Ovary (tissue), 10 donors: ENCODE measurements at places on chromosomes 2 and 18. TPM values are rescaled to one million over a fixed set of nuclear protein-coding genes. Genes with fewer than 3 reads are reported as not detected.

Gene EGR4
- not detected for total RNA-seq

Gene ZSCAN30
- 12.2 TPM for total RNA-seq

Gene IL1RL2
- total RNA-seq, result 1.3 TPM

Gene MYO7B
- total RNA-seq, result 0.23 TPM

Gene NTSR2
- total RNA-seq, result not detected

Gene SCN3A
- total RNA-seq, result 0.20 TPM

Gene SKA1
- 0.11 TPM for total RNA-seq

Gene ADCY3
- total RNA-seq, result 27.1 TPM

Gene WDR7
- 22.0 TPM for total RNA-seq

DNA sequence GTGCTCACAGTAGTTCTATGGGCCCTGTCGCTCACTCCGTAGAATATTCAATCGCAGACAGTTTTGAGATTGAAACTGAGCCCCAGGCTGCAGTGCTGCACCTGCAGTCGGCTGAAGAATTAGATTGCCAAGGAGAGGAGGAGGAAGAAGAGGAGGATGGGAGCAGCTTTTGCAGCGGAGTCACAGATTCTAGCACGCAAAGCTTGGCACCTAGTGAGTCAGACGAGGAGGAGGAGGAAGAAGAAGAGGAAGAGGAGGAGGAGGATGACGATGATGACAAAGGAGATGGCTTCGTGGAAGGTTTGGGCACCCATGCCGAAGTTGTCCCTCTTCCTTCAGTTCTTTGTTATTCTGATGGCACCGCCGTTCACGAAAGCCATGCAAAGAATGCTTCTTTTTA lies 115.2 kb downstream of the GALNT3 start:
- H3K4me1 ChIP-seq, result peaks cover 4% of the 10 kb centered on the region
- H3K4me3 ChIP-seq, result no peak overlapping the region
- H3K27me3 ChIP-seq, result no peaks in the 10 kb centered on the region

DNA sequence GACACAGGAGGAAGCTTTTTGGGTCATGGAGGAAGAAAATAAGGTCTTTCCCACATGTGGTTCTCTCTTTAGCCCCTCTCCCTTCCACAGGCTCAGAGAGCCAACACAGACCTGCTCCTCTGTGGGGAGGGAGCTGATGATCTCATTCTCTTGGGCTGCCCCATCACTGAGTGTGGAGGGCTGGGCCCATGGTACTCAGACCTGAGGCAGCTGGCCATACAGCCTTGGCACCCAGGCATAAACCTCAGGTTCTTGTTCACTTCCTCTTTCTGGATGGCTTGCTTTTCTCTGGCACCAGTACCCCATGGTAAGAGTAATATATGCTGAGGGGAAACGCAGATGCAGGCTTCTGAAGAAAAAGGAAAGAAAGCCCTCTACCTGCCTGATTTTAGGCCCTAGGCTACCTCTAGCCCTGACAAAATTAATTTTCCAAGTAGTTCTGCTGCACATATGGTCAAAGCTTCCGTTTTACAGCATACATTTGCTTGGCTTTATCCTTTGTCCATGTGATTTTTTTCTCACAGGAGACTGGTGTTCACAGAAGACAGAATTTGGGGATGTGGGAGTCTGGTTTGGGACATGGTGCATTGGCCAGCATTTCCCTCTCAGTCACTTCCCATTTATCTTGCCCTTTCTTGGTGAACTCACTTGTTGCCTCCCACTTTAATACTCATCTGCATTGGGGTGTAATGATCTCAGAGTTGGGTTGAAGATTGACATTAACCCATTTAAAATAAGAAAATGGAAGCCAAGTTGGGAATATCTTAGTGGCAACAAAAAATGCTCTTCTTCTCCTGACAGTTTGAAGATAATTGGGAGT lies 11.1 kb downstream of the DHRS9 start:
- DNase-seq, result no peak
- no peaks in the 10 kb centered on the region for H3K36me3 ChIP-seq
- no peaks in the 10 kb centered on the region for H3K27me3 ChIP-seq
- H3K27ac ChIP-seq, result no peak overlapping the region

- no peak overlapping the region for H3K4me3 ChIP-seq
- H3K4me1 ChIP-seq, result peaks cover under 1% of the 10 kb centered on the region
- no peak for DNase-seq
- no peaks in the 10 kb centered on the region for H3K36me3 ChIP-seq
- H3K27me3 ChIP-seq, result no peaks in the 10 kb centered on the region
These were observed 180.8 kb downstream of the VAPA start for GRCh38 chr18:10094655-10095054.

GRCh38 chr2:241562269-241562891 lies 3.8 kb downstream of the BOK start:
- H3K4me3 ChIP-seq, result no peak overlapping the region
- H3K4me1 ChIP-seq, result peaks cover 17% of the 10 kb centered on the region
- no peaks in the 10 kb centered on the region for H3K27me3 ChIP-seq
- no peak for DNase-seq

- no peaks in the 10 kb centered on the region for H3K27me3 ChIP-seq
- DNase-seq, result no peak
- H3K36me3 ChIP-seq, result no peaks in the 10 kb centered on the region
- H3K4me3 ChIP-seq, result no peak overlapping the region
- H3K27ac ChIP-seq, result no peak overlapping the region
These were observed 211.2 kb upstream of the MYT1L start for GRCh38 chr2:2542316-2542715.

DNA sequence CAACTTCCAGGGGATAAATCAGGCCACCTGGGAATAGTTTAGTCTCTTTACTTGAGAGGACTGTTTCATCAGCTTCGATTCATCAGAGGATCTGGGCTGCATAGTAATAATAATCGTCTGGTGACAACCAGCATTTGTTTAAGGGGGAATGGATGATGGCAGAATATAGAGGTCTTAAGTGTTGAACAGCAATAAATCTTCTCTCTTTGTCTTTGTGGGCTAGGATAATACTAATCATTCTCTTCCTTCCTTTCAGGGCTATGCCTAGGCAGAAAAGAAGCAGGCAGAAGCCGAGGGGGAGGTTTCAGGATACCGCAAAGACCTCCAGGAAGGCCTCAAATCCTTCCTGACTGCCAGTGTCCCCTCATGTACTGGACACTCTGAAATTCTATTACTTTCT lies 150.4 kb upstream of the GAREM1 start:
- H3K4me3 ChIP-seq, result no peak overlapping the region
- H3K27me3 ChIP-seq, result no peaks in the 10 kb centered on the region
- no peaks in the 10 kb centered on the region for H3K36me3 ChIP-seq
- no peak overlapping the region for H3K27ac ChIP-seq
- no peak for DNase-seq

DNA sequence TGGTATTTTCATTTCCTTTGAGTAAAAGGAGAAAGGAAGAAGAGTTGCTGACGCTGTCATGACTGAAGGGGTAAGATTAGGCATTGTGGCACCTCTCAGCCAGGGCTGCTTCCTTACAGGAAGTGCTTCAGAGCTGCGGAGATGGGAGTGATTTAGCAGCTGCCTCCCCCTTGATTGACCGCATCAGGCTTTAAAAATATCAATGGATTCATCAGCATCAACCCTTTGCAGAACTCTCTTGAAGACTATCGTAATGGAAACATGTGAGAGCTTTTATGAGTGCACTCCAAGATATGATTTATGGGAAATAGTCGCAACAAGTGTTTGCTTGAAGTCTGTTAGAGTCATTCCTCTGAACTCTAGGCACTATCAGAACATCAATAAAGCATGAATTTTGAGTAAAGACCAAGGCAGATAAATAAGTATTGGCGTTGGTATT lies 141.1 kb downstream of the CSRNP3 start:
- DNase-seq, result no peak
- H3K27ac ChIP-seq, result no peak overlapping the region
- H3K4me1 ChIP-seq, result peaks cover 2% of the 10 kb centered on the region
- no peaks in the 10 kb centered on the region for H3K27me3 ChIP-seq

DNA sequence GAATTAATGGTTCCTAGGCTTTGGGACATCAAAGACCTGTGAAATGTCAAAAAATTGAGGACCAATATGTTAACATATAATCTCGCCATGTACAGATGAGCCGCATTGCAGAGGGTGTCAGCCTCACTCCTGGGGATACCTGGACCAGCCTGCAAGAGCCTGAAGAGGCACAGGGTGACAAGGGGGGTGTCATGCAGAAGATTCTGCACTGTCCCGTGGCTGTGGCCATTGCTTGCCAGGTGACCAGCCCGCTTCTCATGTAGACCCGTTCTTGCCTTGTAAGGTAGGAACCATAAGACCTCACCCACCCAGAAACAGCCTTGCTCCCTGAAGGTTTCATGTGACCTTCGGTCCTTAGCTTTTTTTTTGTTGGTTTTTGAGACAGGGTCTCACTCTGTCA lies 37.5 kb downstream of the TMEM37 start:
- H3K27me3 ChIP-seq, result no peaks in the 10 kb centered on the region
- H3K4me3 ChIP-seq, result no peak overlapping the region
- no peaks in the 10 kb centered on the region for H3K4me1 ChIP-seq
- DNase-seq, result no peak
- no peak overlapping the region for H3K27ac ChIP-seq
- H3K36me3 ChIP-seq, result no peaks in the 10 kb centered on the region

GRCh38 chr2:205972113-205972512 lies 113.9 kb downstream of the INO80D start:
- peaks cover 5% of the 10 kb centered on the region for H3K4me1 ChIP-seq
- H3K27me3 ChIP-seq, result no peaks in the 10 kb centered on the region
- H3K4me3 ChIP-seq, result no peak overlapping the region
- DNase-seq, result no peak

DNA sequence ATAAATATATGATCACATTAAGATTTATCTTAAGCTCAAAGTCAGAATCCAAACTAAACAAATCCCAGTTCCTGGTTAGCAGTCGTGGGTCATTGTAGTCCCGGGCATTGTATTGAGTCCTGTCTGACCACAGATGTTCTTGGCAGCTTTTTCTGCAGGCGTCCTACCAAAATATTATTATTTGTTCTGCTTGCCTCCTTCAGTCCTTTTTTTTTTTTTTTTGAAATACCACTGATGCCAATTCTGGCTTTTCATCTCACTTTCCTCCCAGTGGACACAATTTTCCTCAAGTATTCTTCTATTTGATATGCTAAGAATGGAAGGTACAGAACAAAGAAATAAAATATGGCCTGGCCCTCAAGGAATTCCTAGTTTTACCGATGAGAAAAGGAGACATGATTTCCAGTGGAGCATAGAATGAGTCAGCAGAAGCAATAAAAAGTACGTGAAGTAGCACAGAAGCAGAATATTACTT lies 151.6 kb downstream of the CSRNP3 start:
- no peaks in the 10 kb centered on the region for H3K36me3 ChIP-seq
- H3K4me3 ChIP-seq, result no peak overlapping the region
- H3K27ac ChIP-seq, result peak overlapping the region; percentile 41
- no peaks in the 10 kb centered on the region for H3K4me1 ChIP-seq

DNA sequence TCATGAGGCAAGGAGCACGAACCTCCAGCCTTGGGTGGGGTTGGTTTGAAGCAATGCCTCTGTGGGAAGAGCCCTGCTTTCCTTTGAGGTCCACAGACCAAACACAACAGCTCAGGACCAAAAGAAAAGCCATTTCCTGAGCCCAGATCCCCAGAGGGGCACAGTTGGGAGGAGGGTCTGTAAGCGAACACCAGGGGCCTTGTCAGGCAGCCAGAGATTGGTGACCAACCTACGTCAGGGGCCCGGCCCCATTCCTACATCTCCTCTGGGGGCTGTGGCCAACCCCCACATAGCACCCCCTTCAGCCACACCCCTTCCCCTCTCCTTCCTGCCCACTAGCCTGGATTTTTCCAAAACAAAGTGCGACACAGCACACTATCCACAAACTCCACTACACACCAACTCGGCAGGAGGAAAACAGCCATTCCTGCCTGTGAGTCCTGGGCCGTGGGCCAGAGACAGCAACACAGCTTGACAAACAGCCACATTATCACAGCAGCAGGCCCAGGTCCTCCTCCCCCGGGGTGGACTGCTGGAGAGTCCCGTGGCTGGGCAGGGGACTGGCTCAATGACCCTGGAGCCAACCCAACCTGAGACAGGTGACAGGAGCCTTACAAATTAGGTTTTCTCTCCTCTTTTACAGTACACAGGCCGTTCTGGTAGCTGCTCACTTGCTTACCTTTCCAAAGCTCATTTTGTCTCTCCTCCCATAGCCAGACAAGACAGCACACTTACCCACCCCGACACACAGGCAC lies 98.8 kb downstream of the TNS1 start:
- peak; percentile 85 for DNase-seq
- peak overlapping the region; percentile 54 for H3K27ac ChIP-seq
- H3K27me3 ChIP-seq, result no peaks in the 10 kb centered on the region
- peaks cover 54% of the 10 kb centered on the region for H3K4me1 ChIP-seq
- no peaks in the 10 kb centered on the region for H3K36me3 ChIP-seq
- H3K4me3 ChIP-seq, result no peak overlapping the region

GRCh38 chr2:31138037-31138962 lies at the start of gene GALNT14:
GALNT14 (minus strand) TSS chr2:31138440; CDS start chr2:31138086, 354 bp downstream.
- peak within 1 kb of the TSS; percentile 11 for H3K4me3 ChIP-seq
- DNase-seq, result no peak
- no peaks in the 10 kb centered on the region for H3K36me3 ChIP-seq
- peaks cover 5% of the 10 kb centered on the region for H3K4me1 ChIP-seq
- H3K27ac ChIP-seq, result no peak within 1 kb of the TSS

GRCh38 chr18:13492314-13492713 lies 234.0 kb downstream of the FAM210A start:
- no peaks in the 10 kb centered on the region for H3K4me1 ChIP-seq
- no peak for DNase-seq
- H3K27ac ChIP-seq, result no peak overlapping the region

- peaks cover 6% of the 10 kb centered on the region for H3K4me1 ChIP-seq
- no peak for DNase-seq
- H3K27me3 ChIP-seq, result no peaks in the 10 kb centered on the region
- H3K27ac ChIP-seq, result no peak overlapping the region
- no peaks in the 10 kb centered on the region for H3K36me3 ChIP-seq
These were observed 22.7 kb downstream of the RHOB start for GRCh38 chr2:20469595-20469994.

GRCh38 chr18:50401888-50402287 lies 27.0 kb downstream of the SKA1 start:
- H3K27me3 ChIP-seq, result no peaks in the 10 kb centered on the region
- H3K27ac ChIP-seq, result no peak overlapping the region
- no peaks in the 10 kb centered on the region for H3K4me1 ChIP-seq
- H3K36me3 ChIP-seq, result no peaks in the 10 kb centered on the region
- DNase-seq, result peak; percentile 69
- no peak overlapping the region for H3K4me3 ChIP-seq

DNA sequence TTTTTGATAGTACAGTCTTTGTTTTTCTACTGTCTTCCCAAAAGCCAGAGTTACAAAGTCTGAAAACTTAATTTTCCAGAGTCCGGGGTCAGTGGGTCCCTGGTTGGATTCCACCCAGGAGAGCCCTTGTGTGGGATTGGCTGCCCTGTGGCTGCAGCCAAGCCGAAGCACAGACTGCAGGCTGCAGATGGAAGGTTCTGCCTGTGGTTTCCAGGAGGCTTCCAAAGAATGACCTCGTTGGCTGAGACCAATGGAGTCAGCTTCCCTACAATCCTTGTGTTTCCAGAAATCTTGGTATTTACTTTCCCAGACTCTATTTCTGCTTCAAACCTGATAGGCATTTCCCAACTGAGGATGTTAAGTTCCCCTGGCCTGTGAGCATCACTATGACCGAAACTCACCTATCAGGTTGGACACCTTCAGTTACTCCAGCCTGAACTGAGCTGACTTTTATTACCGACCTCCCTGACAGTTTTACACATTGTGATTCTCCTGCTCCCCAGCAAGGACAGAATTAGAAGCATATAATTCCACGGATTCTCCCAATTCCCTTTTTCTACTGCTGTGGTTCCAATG lies 117.5 kb upstream of the CCDC68 start:
- H3K27me3 ChIP-seq, result no peaks in the 10 kb centered on the region
- peak; percentile 16 for DNase-seq
- H3K4me3 ChIP-seq, result no peak overlapping the region
- peaks cover 6% of the 10 kb centered on the region for H3K4me1 ChIP-seq
- H3K36me3 ChIP-seq, result no peaks in the 10 kb centered on the region
- H3K27ac ChIP-seq, result no peak overlapping the region

GRCh38 chr2:62307469-62308389 lies 111.8 kb downstream of the B3GNT2 start:
- H3K36me3 ChIP-seq, result no peaks in the 10 kb centered on the region
- DNase-seq, result no peak
- no peak overlapping the region for H3K4me3 ChIP-seq
- no peaks in the 10 kb centered on the region for H3K27me3 ChIP-seq
- H3K27ac ChIP-seq, result no peak overlapping the region
